ENCODE measurements at places on chromosomes 16 and 17.

GRCh38 chr17:9897372-9897968 is 7.6 kb downstream of the RCVRN start:
- DNase-seq, result no peak

DNA sequence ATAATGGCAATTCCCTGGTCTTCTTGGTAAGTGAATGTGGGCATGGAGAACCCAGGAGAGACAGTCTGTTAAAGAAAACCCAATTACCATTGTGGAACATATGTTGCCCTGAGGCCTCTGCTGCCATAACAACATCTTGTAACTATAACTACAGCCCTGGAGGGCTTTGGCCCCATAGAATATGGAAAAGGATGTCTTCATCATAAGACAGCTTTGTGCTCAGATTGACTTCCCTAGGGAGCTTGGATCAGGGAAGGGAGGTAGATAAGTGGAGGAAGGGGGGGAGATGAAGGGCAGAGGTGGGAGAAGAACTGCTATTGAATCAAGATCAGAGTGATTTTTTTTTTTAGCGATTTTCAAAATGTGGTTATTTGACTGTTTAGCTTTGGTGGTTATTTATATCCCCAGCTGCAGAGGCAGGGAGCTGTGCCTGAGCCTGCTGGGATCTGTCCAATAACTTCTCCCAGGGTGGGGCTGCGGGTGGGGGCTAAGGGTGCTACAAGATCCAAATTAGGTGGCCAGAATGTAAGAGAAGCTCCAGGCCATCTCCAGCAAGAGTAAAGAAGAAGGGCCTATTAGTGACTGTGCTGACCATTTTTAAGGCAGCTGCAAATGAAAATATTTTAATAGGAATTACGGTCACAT is 5.3 kb upstream of the KAT7 start:
- no peak for DNase-seq

GRCh38 chr17:67279115-67279514 is 34.1 kb upstream of the HELZ start:
- DNase-seq, result no peak

DNA sequence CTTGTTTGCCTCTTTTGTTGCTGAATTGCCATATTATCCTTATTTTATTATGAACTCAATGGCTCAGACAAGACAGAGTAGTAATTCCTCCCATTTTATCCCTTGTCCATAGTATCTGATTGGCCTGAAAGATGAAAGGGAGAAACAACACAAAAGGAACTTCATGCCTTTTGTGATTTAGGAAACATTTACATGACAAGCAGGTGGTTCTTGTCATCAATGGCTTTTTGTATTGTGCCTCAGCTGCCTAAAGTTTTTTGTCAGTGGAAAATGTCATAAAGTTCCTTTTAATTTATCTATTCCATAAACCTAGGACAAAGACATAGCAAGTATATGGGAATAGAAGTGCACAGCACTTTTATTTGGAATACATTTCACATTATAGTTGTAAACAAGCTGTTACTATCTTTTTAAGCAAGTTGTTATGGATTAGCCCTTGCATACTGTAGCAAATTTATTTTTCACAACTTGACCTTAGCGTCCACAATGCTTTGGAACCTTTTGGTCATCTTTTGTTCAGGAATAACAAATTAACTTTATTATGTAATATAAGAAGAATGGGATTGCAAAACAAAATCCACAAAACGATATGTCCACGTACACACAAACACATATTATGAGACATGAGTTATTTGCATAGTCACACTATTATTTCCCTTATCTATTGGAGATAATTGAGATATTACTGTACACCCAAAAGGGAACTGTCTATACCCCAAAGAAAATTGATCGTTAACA is 12.4 kb upstream of the MPHOSPH6 start:
- DNase-seq, result no peak

DNA sequence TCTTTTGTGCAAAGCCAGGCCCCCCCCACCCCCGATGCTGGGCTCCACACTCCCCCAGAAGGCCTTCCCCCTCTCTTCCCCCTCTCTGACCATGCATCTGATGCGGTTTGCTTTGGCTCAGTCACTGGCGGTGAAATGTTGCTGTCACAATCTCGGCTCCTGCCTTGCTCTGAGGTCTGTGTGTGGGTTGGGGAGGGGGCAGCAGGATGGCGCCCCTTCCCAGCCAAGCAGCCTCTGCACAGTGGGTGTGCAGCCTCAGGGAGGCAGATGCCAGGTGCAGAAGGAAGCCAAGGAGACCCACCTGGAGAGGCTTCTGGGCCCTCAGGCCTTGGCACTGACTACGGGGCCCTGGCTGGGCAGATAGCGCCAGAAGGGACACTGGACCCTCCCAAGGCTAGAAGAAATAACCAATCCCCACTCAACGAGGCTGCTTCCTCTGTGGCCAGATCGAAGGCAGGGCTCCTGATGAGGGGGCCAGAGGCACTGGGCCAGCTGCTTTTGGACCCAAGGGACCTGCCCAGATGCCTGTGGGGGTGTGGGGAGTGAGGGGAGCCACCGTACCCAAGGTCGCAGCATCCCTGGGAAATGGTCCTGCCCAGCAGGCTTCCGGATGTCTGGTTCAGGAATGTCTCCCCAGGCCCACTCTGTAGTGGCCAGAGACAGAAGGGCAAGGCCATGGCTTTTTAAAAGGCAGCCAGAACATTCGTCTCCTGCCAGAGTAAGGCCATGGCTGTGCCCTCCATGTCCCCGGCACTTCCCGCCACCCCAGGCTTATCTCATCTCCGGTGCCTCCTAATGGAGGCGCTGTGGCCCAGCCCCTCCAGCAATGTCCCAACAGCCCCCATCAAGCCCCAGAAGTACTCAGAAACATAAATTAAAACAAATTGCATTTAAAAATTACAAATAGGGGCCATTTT is 43.4 kb upstream of the SLC38A10 start:
- DNase-seq, result no peak

GRCh38 chr17:64661976-64662773 is at the start of gene SMURF2:
Gene SMURF2 (minus strand): TSS chr17:64662307. CDS start chr17:64661880, 427 bp downstream.
- no peak for DNase-seq
